ENCODE measurements at places on chromosomes 12 and 14.

DNA sequence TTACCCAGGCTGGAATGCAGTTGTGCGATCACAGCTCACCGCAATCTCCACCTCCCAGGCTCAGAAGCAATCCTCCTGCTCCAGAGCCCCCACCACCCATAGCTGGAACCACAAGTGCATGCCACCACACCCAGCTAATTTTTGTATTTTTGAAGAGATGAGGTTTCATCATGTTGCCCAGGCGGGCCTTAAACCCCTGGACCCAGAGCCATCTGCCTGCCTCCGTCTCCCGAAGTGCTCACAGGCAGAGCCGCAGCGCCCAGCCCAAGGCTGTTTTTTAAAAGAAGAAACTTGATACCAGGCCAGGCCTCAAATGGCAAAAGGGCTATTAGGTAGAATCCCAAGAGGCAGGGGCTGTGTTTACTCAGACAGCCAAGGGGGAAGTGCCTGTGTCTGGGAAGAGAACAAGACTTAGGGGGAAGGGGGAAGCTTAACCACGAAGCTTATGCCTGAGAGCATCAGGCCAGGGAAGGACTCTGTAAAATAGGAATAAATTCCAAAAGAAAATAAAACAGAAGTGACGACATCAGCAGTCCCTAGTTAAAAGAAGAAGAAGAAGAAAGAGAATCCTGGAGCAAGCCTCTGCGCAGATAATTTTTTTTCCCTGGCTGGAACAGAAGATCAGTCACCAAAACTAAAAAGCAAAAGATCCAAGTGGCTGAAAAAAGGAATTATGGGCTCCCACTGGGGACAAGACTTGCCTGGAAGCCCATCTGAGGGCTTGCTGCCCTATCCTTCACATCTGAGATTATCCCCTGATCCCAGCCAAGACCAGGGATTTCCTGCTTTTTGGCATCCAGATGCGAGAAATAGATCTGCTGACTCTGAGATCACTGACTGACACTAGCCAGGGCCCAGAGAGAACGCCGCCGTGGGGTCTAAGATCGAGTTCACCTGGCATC lies 170.5 kb downstream of the NDUFA12 start:
- no peak for DNase-seq

- DNase-seq: no peak
These were observed 2.3 kb downstream of the KRT72 start for GRCh38 chr12:52598966-52599365.

GRCh38 chr14:85584481-85584880 lies 54.5 kb downstream of the FLRT2 start:
- no peak for DNase-seq

DNA sequence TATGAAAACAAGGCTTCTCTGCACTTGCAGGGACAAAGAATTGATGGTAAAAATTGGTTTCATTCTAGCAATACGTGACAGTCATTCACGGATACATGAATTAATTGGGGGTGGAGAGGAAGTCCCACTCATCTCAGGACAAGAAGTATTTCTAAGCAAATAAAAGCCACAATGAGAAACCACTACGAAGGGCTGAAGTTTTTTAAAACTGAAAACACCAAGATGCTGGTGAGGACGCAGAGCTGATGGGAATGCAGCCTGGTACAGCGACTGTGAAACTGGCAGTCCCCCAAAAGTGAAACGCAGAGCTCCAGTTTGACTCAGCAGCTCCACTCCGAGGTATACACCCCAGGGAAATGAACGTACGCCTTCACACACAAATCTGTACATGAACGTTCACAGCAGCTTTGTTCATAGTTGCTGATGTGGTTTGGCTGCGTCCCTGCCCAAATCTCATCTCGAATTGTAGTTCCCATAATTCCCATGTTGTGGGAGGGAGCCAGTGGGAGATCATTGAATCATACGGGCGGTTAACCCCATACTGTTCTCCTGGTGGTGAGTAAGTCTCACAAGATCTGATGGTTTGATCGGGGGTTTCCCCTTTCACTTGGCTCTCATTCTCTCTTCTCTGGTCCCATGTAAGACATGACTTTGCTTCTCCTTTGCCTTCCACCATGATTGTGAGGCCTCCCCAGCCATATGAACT lies 89.0 kb downstream of the SCARB1 start:
- DNase-seq: peak; percentile 51

DNA sequence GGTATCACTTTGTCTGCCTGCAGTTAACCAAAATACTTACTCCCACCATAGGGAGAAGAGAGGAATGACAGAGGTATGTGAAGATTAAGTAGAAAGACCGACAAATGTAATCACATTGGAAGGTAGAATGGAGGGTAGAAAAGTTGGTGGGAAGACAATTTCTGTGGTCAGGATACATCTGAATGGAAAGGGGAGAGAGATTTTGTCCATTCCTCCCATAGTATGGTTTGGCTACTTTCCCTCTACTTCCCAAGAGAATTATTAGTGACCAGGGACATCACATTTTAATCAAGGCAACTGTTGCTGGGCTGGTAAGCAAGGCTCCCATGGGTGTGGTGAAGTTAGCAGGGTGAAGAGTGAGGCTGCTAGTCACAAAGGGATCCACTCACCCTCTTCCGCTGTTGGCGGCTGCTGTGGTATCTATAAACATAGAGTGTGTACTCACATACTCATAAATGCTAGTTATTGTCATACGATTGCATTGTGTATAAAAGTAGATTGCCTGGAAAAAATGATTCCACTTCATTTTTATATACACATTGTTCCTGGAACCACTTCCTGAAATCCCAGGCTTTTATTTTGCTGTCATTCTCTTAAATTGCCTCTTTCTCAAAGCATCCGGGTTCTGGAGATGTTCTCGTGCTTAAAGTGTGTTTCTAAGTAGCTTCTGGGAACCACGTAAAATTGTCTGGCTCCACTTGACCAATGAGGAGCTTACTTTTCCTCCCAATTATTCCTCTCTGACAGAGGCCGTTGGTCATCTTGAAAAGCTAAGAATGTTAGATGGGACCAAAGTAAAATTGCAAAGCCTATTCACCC lies 413.1 kb downstream of the ZFP36L1 start:
- peak; percentile 51 for DNase-seq

GRCh38 chr14:75280831-75281653 lies 2.4 kb downstream of the FOS start:
- peak; percentile 67 for DNase-seq

- DNase-seq: no peak
These were observed 35.1 kb downstream of the PELI2 start for GRCh38 chr14:56153267-56153666.

GRCh38 chr12:110548678-110549077 lies 34.4 kb downstream of the PPTC7 start:
- DNase-seq: no peak

DNA sequence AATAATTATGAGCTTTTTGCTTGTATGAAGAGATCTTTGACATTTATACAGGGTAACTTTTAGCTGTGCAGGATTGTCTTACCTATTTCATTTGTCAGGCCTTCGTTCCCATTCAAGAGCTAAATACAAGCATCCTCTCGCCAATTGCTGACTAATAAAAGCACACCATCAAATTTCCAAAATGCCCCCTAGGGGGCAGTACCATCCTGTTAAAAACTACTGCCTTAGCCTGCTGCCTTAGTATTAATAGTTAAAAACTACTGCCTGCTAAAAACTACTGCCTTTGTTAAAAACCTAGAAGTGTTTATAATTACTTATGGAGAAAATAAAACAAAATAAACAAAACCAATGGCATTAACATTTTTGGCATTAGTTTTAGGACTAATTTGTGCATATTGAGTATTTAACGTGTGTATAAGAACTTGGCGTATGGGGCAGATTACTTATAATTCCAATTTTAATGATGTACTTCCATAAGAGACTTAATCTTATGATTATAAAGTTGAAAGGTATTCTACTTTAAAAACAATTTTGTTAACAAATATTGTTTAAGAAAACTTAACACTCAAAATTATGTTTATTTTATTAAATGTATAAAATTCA lies 3.0 kb upstream of the IFI27L2 start:
- peak; percentile 85 for DNase-seq

DNA sequence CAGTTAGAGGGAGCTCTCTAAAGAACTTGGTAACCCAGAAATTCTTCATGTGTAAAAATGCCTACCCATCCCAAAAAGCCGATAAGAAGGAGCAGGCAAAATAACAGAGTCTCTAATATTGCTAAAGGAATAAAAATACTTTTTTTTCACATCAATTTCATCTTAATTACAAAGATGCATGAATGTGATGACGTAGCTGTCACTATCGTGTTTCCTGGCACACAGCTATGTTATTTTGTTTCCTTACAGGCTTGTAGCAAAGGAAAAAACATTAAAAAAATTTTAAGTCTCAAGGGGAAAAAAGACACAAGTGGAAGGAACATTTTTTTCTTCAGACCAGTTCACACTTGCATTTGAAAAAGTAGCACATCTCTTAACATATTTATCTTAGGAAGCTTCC lies 10.3 kb upstream of the LGALS3 start:
- DNase-seq: no peak

- DNase-seq: no peak
These were observed 87.3 kb upstream of the E2F7 start for GRCh38 chr12:77152623-77153193.

DNA sequence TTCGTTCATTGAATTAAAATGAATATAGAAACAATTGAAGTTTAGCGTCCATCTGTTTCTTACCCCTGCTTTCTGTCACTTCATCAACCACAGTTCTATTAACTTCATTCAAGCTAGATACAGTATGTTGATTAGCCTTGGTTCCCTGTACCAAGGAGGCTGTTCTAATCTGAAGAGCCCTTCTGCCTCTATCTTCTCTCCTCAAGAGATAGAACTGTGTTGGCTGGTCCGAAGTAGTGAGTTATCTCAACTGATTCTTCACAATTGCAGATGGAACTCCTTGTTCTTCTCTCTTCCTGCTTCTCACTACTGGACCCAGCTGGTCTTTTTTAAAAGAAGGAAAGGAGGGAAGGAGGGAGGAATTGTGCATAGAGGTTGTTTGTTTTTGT lies 82.1 kb upstream of the TRAF3 start:
- no peak for DNase-seq

- DNase-seq: no peak
These were observed 279.6 kb upstream of the CCDC196 start for GRCh38 chr14:66206554-66206953.

- DNase-seq: no peak
These were observed 343.4 kb upstream of the PRICKLE1 start for GRCh38 chr12:42932936-42933335.

GRCh38 chr14:101194373-101195308 lies 291.1 kb upstream of the RTL1 start:
- DNase-seq: no peak

GRCh38 chr12:101076921-101077320 lies 133.1 kb downstream of the SLC5A8 start:
- no peak for DNase-seq

- DNase-seq: no peak
These were observed 76.7 kb downstream of the TTC7B start for GRCh38 chr14:90739318-90740068.

DNA sequence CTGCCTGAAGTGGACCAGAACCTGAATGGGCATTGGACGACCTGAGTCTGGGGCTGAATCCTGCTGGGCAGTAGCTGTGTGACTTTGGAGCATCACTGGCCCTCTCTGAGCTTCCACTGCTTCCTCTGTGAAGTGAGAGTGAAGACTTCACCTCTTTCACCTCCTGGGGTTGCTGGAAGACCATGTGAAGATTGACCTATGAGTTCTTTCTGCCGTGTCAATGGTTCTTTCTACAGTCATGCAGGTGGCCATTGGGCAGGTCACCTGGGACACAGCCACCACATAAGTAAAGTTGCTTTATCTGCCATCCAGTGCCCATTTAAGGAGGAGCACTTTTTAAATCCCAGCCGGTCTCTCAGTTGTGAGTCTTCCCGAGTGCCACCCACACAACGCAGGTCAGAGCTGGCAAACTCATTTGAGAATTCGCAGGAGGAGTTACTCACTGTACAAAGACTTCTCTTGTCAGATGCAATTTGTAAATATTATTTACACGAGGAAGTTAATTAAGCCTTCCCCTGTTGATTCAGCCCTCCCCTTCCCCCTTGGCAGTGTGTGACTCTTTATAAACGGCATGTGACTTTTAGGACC lies 74.8 kb upstream of the TCL1B start:
- no peak for DNase-seq

DNA sequence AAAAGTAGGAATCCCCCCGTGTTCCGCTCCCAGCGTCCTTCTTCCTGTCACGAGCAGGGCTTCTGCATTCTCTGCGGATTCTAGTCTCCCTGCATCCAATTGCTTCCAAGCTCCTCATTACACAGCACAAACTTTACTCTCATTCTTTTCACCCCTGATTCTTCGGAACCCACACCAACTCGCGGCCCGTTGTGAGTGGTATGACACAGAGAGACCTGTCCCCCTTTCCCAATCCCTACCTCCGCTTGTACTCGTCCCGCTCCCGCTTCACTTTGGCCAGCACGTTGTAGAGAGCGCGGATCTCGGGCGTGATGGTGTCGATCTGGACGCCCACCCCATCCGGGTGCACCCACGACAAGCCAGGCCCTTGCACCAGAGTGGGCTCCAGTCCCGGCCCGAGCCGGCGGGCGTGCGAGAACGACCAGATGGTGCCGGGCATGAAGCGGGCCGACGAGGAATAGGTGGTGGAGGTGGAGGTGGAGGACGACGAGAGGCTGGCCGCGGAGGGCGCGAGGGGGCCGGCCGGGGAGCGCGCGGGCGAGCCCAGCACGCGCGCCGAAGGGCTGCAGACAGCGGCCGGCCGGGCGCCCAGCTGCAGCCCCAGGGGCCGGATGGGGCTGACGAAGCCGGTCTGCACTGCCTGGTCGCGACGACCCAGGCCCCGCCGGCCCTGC lies 687 bp downstream of the IFFO1 start:
- DNase-seq: no peak

- DNase-seq: peak; percentile 70
These were observed 103.8 kb downstream of the OSBPL8 start for GRCh38 chr12:76455582-76456345.

GRCh38 chr12:96120359-96121100 lies 73.6 kb upstream of the ELK3 start:
- peak; percentile 15 for DNase-seq

DNA sequence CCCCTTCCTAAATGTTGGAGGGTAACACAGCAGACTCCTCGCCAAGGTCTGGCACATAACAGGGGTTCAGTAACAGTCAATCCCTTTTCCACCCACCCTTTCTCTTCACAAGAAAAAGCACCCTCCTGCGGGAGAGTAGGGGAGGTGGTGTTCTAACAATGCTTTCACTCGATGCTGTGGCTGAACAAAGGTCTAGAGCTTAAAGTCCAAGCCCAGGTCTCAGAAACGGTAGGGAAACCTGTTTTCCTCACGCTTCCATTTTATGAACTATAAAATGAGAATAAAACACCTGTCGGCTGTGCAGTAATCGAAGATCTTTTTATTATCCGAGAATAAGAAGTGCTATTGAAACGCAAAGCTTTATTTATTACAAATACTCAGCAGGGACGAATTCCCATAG lies 20.9 kb upstream of the CACNA2D4 start:
- DNase-seq: no peak

All from CD4-positive, alpha-beta T cell treated with Interleukin-17A for 1 hour (primary cell).